ENCODE measurements at places on chromosomes 3 and 15.

DNA sequence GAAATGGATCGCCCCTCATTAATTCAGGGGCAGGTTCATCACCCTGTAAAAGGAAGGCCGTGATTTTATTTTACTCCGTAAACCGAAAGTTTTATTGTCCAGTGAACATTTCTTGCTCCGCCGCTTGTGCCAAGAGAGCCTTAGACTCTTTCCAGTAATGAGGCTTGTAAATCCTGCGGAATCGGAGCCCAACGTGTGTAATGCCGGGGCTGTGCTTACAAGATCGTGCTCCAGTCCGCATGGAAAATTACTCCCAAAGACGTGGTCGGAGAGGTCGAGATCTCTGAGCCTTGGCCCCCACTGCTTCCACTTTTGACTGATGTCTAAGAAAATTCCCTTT is 649 bp upstream of the PLOD2 start:
- DNase-seq: no peak

- no peak for DNase-seq
Measured at GRCh38 chr3:169460035-169460434, 203.5 kb downstream of the MECOM start.

DNA sequence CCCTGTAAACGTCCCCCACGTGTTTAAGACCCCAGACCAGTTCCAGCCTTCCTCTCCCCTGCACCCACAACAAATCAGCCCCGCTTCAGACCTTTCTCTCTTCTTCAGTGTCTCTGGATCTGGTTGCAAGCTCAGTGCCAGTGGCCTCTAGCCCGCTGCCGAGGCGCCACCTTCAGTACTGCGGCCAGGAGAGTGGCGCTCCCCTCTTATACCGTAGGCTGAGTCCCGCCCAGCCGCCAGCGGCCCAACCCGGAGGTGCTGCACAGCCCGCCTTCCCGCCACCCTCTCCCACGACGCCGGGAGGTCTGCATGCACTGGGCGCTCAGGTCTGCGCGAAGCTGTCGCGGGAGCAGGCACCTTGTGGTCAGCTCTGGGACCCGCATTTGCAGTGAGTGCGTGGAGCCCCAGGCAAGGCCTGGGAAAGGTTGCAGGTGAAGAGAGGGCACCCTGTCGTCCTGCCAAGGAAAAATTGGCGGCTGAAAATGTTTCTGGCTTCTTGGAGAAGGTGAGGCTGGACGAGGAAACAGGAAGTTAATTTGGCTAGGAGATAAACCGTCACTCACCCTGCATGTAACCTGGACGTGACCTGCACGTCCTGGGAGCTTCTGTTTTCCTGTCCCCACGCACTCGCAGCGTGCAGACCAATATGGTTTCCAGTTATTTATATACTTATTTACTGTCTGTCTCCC is at the start of gene C2CD4B:
Gene C2CD4B, minus strand, starts transcription at position 182 of the 689 bp plus-strand sequence. CDS start 301 bp downstream, outside the sequence.
- peak; percentile 41 for DNase-seq

DNA sequence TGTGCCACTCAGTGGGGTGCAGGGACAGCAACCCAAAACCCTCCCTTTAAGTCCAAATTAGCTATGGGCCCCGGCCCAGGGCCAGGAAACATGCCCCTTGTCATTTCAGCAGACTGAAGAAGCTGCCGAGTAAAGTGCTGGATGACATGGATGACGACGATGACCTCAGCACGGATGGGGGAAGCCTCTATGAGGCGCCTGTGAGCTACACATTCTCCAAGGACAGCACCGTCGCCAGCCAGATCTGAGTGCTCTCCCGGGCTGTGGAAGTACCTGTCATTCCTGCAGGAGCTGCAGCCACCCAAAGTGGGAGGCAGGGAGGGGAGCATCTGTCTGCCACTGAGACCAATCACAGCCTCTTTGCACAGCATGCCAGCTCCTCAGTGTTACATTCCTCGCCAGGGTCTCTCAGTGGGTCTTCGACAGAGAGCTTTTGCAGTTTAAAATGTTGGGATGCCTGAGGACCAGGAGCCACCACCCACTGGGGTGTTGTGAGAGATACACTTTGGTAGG is 44.4 kb upstream of the MYZAP start:
- DNase-seq: no peak

Data from activated CD4-positive, alpha-beta T cell treated with anti-CD3 and anti-CD28 coated beads, Interleukin-2, amount 50 U/mL, for 16 hours (primary cell).